Left hindlimb (tissue), 1 donor: ENCODE measurements at places on chromosomes 11 and 22.

GRCh38 chr11:57901278-57901677 is 122.4 kb upstream of the OR9Q1 start:
- no peak for DNase-seq

GRCh38 chr22:22072169-22072836 is 89.7 kb upstream of the TOP3B start:
- no peak for DNase-seq

DNA sequence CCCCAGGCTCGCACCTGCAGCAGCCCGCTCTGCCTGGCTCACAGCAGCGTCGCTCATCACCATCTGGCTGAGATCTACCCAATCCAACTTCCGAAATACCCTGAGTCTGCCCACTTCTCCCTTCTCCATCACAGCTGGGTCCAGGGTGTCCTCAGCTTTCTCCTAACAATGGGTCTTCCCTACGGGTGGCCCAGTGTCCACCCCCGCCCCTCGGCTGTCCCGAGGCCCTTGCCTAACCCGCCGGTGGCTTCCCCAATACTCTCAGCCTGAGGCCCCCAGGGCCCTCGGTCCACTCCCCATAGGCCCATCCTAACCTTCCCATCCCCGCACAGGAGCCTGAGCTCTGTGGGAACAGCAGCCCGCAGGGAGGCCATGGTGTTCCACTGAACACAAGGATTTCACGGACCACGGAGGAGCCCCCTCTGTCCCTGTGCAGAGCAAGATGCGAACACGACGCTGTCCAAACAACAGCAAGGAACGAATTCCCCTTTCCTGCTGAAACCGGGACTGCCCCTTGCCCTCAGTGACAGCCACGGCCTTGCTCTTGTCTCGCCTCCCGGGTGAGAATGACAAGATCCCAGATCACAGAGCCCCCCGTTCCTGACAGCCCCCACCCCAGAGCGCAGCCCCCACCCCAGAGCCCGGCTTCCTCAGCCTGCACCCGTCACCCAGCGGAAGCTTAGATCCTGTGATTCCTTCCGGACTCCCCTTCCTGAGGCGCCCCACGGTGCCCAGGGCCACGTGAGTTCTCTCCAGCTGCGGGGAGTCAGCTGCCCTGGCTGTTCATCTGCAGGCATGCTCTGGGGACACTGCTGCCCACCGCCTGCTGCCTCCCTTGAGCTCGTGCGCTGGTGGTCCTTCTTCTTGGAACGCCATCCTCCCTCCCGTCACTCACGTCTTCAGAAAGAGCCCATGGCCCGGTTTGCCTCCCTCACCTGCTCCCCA is 48.8 kb upstream of the CARS1 start:
- no peak for DNase-seq

GRCh38 chr11:12901874-12902481 is 107.1 kb upstream of the RASSF10 start:
- no peak for DNase-seq

DNA sequence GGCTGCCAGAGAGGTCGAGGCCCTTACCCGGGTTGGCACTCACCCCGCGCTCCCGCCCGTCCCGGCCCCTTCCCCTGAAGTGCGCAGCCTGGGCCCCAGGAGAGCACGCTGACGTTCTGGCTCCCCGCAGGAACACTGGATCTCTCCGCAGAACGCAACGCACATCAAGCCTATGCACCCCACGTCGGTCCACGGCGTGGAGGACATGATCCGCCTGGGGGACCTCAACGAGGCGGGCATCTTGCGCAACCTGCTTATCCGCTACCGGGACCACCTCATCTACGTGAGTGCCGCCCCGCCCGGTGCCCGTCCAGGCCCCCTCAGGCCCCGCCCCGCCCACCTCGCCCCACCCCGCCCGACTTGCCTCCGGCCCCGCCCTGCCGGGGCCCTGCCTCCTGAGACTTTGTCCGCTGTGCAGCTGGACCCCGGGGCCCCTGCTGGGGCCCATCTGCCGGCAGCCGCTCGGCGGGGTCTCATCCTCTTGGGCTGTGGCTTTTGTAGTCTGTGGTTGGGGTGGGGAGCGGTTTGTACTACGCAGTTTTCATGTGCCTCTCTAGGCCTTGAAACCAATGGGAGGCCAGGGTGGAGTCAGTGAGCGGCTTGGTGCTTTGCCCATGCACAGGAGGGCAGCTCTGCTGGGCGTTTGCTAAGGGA is 19.7 kb downstream of the MYO7A start:
- no peak for DNase-seq
